ENCODE measurements at places on chromosomes 1 and 21. TPM values are rescaled to one million over a fixed set of nuclear protein-coding genes. Genes with fewer than 3 reads are reported as not detected.

Gene GUCA2B
- total RNA-seq = not detected

Gene NBPF8
- total RNA-seq = 12.1 TPM

Gene GNG5
- 178 TPM for total RNA-seq

Gene EPHA2
- 140 TPM for total RNA-seq

Gene DNM3
- total RNA-seq = 6.5 TPM

Gene SERTAD4
- total RNA-seq = 2.9 TPM

DNA sequence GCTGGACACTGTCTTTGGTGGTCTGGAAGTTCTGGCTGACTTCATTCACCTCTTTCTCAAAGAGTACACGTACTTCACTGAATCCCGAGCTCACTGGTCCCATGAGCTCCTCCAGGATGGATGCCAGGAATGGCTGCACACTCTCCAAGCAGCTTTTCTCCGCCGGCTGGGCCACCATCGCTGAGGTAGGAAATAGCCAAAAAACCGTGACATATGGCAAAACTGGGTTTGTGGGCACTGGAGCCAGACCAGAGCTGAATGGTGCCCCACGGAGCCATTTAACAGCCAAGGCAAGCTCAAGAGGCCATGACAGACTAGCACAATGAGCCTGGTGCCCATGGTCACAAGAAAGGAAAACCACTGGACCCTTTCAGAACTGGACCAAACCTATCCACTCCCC is 64.0 kb upstream of the EDEM3 start:
- DNase-seq = no peak

DNA sequence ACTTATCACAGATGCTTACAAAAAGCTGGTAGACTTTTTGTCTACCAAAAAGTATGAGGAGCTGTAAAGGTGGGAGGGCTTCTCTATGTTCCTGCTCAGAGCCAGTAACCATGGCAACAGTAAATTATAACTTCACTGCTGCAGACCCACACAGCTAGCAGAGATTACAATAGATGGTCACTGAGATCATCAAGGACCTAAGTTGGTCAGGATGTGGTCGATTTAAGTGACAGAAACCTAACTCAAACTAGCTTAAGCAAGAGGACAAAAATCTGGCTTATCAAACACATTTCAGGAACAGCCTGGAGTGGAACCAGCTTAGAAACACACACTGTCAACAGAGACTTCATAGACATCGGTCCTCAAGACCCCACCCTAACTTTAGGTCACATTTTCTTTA is 113.4 kb upstream of the ATP1A1 start:
- no peak for DNase-seq

- DNase-seq = no peak
Measured at GRCh38 chr1:40039245-40039756, 1.2 kb upstream of the CAP1 start.

DNA sequence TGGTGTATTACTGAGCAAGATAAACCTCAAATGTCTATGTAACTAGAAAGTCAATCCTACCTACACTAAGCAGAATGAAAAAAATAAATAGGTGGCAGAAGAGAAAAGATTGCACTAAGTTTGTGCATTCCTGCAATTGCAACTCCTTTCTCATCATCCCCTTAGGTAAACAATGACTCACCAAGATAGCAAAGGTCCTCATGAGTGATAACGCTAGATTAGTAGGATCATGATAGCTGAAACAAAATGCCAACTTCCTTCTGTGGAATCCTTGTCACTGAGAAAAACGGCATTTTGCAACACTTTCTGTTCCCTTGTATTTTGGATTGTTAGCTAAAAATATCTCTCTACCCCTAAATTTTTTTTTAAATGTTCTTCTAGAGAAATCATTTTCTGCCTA is 20.0 kb upstream of the FCER1A start:
- no peak for DNase-seq

GRCh38 chr1:235953801-235954200 is 87.1 kb upstream of the LYST start:
- peak; percentile 87 for DNase-seq

- DNase-seq = peak; percentile 53
Measured at GRCh38 chr1:205950826-205951549, 7.7 kb upstream of the SLC26A9 start.

DNA sequence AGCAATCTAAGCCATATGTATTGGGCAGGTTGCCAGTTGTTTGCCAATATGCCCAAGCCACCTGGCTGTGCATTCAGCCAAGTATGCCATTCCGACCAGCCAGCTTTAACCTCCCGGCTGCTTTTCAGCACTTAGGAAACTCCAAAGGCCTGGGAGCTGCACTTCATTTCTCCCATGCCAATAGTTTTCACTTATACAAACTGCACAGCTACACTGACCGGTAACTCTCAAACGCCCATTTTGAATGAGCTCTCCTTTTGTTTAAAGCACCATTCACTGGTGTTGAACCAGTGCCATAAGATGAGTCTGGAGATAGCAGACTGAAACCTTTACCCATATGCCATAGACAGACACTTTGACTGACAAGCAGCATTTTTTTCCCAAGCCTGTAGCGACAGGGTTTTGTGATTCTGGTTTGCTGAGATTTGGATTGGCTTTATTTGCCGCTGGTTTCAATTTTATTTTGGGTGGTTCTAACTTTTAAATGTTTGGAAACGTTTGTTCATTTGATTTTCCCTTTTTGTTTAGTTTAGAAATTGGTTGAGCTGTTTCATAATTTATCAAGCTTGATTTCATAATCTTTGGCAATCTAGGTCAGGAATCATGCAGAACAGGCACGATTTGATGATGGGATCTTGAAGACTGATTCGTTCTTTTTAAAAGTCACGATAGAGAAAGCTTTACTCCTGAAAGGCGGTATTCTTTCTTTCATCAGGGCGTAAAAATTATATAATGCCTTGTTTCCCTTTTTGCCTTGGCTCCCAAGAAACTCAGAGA is 144.6 kb downstream of the NFIA start:
- no peak for DNase-seq

DNA sequence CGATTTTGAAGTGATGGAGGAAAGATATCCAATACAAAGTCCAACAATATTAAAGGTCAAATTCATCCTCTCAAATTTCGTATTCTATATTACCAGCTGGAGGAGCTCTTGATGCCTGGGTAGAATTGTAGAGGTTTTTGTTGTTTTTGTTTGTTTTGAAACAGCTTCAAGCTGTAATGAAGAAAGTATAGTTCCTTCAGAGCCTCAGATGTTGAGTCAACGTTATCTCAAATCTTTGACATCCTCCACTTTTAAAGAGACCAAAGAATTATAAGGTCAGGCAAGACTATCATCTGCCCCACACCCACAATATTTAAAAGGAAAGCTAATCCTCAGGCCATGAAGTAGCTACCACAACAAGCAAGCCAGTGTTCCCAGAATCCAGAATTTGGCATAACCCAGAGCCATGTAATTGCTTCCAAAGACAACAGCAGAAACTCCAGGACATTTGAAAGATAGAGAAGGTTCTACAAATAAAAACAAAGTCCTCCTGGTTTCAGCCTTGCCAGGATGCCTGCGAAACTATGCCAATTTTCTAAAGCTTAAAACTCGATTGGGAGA is 24.9 kb downstream of the VAV3 start:
- no peak for DNase-seq

- no peak for DNase-seq
Measured at GRCh38 chr1:68363339-68363738, 86.4 kb downstream of the RPE65 start.

- DNase-seq = no peak
Measured at GRCh38 chr21:34765619-34766018, 96.8 kb downstream of the CLIC6 start.

DNA sequence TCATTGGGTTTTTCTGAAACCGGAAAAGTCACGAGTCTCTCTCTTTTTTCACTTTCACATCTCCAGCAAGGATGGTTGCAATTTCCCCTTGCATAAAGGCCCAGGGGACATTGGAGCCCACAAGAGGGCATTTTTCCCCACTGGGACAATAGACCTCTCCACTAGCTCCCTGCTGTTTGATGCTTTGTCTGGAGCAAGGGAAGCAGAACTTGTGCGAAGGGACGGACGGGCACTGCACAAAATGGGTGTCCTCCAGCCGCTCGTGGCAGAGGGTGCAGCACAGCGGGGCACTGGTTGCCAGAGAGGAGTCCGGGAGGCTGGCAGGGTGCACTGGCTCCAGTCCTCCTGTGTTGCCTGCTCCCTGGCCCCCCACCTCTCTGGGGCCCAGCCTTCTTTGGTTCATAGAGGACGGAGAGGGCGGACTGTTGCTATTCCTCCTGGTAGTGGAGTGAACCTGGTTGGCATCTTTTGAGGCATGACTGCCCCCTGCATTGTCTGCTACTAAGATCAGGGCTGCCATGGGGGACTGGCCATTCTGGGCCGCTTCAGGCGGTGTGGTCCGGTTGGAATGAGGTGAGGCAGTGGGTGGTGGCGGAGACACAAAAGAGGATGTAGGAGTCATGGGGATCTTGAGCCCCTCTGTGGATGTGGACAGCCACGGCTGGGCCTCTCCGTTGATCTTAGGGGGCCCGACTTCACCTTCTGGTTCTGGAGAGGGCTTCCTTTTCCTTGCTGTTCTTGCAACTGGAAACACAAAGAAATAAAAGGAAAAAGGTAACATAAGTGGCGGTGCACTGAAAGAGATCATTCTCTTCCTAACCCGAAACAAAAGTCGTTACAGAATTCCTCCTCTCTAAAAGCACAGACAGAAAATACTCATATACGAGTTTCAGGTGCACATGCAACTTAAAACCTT is 2.6 kb downstream of the IRF2BP2 start:
- DNase-seq = no peak

- DNase-seq = no peak
Measured at GRCh38 chr1:6338695-6339094, 54.9 kb downstream of the ACOT7 start.

DNA sequence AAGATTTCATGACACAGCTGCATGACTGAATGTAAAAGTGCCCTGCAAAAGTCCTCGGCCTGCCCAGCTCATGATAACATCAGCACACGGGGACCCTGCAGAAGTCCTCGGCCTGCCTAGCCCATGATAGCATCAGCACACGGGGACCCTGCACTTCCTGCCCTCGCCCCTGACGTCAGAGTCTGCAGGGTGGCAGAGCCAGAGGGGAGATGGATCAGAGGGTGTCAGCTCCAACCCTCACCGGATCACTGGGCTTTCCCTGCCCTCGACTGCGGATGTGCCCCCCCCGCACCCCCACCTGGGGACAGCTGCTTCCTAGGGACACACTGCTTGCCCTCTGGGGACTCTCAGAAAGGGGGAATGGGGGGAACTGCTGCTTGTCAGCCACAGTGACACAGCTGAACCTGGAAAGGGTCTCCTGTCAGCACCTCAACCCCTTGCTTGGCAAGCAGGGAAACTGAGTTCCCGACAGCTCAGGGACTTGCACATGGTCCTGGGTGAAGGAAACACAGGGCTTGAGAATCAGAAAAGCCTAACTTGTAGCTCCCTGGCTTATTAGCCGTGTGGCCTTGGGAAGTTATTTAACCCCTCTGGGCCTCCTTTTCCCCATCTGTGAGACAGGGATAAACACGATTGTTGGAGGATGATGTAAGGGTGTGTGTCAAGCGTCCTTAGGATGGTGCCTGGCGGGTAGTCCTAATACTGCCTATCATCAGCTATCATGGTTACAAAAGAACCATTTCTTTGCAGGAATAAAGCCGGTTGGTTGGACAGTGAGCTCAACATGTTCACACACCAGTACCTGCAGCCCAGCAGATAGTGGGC is 8.3 kb upstream of the MIIP start:
- no peak for DNase-seq

DNA sequence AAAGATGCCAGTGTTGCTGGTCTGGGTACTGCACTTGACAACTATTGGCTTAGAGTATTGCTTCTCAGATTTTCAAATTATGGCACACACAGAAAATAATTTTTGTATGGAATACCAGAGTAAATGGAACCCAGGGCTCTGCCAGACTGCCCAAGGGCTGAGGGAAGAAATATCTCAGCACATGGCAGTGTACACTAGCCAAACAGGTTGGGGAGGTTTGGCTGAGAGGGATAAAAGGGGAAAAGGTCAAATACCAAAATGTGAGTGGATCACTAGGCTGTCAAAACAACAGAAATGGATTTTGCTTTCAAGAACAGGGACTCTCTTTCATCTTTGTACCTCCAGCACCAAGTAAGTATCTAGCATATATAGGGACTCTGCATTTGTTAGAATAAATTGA is 3.0 kb upstream of the RGS8 start:
- no peak for DNase-seq

DNA sequence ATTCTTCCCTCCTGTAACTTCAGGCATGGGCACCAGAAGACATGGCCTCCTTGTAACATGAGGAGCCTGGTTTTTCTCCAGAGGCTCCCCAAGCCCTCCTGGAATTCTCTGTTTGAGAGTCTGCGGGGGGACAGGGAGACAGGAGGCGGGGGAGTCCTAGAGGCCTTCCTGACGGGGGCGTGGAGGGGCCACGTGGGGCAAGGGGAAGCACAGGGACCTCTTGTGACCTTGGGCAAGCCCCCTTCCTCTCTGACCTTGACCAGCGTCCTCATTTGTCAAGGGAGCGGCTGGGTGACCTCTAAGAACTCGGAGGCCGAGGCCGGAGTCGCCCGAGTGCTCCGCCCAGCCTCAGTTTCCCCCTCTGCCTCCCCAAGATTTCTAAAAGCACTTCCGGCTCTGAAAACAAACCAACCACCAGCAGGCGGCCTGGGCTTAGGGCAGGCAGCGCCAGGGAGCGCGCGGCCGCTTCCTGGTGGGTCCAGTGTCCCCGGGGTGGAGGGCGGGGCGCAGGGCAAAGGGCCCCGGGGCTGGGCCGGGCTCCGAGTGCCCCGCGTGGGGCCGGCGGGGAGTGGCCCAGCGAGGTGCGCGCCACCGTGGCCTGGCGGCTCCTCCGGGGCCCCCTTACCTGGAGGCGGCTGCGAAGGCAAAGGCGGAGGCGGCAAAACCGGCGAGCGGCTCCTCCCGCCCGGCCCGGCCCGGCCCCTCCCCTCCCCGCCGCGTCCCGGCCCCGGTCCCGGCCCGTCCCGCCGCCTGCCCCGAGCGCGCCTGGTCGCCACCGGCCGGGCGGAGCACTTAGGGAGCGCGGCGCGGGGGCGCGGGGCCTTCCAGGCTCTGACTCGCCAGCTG is at the start of gene TMCO4:
Gene TMCO4, minus strand, starts transcription at position 687 of the 846 bp plus-strand sequence. CDS start 19,158 bp downstream, outside the sequence.
- peak; percentile 14 for DNase-seq
